Activated T-helper 1 cell treated with Interleukin-2 at 50 U/mL for 16 hours (primary cell): ENCODE measurements at places on chromosomes 3 and 15.

DNA sequence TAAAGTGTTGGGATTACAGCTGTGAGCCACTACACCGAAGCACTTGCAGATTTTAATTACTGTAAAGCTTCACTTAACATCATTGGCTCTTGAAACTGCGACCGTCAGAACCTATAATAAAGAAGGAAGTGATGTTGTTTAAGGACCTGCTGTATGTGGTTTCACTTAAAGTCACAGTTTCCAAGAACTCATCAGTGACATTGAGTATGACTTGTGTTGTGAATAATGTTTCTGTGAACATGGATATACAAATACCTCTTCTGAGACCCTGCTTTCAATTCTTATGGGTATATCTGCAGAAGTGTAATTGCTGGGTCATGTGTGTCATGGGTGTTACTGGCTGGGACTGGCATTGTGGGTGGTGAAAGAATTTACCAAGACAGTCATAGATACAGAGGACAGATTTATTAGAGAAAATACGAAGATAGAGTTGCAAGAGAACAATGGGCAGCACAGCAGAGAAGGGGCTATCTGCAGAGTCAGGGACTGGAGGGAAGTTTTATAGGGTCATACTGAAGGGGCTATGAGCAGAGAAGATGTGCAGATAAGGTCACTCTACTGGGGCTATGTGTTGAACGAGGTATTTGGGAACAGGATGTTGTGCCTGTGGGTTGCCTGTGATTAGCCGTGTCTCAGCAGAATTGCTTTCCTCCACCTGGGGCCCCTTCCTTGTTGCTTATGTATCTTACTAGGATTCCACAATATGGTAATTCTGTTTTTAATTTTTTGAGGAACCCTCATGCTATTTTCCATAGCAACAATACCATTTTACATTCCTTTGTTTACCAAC is 4.5 kb downstream of the NDUFB5 start:
- no peak for DNase-seq

- DNase-seq = no peak
Observed at GRCh38 chr15:25067725-25068309, 113.0 kb downstream of the SNRPN start.

DNA sequence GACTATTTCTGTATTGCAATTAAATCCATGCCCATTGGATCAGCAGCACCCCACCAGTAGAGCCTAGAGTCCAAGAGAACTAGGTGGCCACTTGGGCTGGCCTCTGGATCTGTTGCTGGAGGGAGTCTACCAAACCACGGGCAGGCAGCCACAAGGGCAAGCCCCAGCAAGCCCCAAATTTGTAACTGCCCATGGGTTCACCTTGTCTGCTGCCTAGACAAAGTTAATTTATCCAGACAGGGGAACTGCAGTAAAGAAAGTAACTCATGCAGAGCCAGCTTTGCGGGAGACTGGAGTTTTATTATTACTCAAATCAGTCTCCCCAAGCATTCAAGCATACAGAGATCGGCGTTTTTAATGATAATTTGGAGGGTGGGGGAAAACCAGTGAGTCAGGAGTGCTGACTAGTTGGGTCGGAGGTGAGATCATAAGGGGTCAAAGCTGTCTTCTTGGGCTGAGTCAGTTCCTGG is 74.0 kb upstream of the TERB2 start:
- no peak for DNase-seq

DNA sequence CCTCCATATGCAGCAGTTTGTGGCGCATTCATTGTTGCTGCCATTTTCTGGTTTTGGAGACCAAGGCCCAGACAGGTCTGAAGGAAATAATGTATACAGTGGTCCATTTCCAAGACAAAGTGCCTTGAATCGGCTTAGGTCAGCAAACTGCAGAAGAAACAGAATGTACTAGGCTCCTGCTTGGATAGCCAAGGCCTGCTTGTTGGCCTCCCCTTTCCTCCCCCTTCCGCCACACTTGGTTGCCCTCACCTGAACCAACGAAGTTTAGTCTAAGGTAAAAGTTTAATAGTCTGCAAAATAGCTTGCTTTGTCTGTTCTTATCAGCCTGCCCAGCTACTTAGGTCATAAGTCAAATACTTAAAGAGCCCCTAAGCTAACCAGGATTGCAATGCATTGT is 12.0 kb upstream of the RTP3 start:
- DNase-seq = no peak

GRCh38 chr3:192057261-192057660 is 596.3 kb downstream of the PYDC2 start:
- no peak for DNase-seq

DNA sequence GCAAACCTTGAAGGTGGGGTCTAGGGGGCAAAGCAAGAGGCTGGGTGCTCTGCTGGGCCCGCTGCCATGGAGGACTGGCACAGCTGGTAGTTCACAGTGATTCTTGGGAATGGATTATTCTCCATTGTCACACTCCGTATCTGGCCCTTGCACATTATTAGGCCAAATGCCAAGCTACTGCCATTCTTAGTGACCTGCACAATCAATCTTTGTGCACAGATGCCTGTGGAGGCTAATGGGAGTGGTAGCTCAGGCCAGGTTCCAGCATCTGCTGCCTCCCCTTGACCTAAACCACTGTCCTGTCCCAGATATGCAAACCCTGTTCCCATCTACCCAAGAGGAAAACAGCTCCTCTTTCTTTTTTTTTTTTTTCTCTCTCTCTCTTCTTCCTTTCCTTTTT is 67.5 kb downstream of the TIPARP start:
- no peak for DNase-seq

DNA sequence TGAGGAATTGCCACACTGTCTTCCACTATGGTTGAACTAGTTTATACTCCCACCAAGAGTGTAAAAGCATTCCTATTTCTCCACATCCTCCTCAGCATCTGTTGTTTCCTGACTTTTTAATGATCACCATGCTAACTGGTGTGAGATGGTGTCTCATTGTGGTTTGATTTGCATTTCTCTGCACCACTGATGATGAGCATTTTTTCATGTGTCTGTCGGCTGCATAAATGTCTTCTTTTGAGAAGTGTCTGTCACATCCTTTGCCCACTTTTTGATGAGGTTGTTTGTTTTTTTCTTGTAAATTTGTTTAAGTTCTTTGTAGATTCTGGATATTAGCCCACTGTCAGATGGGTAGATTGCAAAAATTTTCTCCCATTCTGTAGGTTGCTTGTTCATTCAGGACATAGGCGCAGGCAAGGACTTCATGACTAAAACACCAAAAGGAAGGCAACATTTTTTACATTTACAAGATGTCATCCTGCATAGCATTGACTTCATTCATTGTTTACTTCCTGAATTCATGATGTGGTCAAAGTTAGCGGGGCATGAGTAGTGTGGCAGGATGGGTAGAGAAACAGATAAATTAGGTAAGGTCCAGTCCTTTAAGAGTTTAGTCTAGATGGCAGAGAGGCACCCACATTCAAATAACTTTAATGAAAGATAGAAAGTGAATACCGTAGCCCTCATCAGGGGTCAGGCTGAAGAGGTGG is 45.1 kb upstream of the LPP start:
- DNase-seq = no peak

- no peak for DNase-seq
Observed at GRCh38 chr15:56371495-56372147, 6.4 kb downstream of the TEX9 start.
